ENCODE measurements at places on chromosomes 1 and 21. TPM values are rescaled to one million over a fixed set of nuclear protein-coding genes. Genes with fewer than 3 reads are reported as not detected.

GRCh38 chr1:37926038-37926924, 20.6 kb downstream of the INPP5B start:
- no peak for DNase-seq

The EVA1B gene
- total RNA-seq: 20.9 TPM

The LCK gene
- total RNA-seq: 1.3 TPM

The NR1I3 gene
- not detected for total RNA-seq

DNA sequence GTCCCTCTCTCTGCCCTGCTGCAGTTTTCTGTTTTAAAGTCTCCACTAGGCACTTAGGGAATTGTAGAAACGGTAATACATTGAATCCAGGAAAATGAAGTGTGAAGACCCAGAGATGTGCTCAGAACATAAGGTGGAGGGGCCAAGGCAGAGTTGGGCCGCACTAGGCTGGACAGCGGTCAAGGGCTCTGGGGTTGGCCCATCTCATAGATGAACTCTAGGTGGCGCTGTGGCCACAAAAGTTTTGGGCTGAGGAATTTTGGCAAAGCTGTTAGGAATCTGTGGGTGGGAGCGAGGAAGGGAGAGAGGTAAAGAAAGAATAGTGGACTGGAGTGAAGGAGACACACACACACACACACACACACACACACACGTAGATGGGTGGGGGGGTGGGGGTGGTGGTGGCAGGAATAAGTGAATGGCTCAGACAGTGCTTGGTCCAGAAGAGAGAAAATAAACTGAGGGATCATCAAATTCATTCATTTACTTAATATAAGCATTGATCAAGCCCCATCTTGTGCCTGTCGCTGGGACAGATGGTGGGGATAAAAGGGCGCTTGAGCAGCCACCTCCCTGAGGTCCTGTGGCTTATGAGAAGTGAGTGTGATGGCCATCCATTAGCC, 258.5 kb downstream of the TRABD2B start:
- no peak for DNase-seq

DNA sequence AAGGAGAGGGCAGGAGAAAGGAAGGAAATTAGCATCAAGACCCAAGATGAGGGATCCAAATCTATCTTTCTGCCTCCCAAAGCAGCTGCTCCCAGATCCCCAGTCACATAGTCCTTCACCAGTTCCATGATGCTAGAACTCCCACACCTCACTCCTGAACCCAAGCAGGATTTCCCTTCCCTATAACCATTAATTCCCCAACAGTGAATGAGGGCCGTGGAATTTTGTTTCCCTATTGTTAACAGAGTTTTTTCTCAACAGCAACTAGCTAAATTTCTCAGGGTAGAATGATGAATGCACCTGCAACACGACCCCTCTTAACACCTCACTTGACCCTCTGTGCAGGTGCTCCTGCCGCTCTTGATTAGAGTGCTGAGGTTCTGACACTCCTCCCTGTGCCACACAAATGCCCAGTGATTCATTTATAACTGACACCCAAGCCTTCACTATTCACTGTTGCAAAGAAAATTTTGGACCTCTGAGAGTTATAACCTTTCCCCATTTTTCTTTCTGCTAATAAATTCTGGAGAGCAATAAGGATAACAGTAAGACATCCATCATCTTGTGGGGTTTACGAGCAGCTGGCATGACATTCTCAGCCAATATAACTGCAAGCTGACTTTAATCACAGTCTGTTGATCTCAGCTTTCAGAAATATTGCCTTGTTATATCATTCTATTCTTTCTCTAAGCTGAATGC, 25.4 kb upstream of the NPL start:
- DNase-seq: no peak

- no peak for DNase-seq
Observed at GRCh38 chr1:38454749-38455441, 404.7 kb downstream of the RRAGC start.

GRCh38 chr1:97101509-97101908, 379.9 kb downstream of the PTBP2 start:
- DNase-seq: no peak

GRCh38 chr1:30029677-30030076, 693.7 kb downstream of the MATN1 start:
- no peak for DNase-seq

- no peak for DNase-seq
Observed at GRCh38 chr21:18089786-18090185, 154.8 kb upstream of the CHODL start.

DNA sequence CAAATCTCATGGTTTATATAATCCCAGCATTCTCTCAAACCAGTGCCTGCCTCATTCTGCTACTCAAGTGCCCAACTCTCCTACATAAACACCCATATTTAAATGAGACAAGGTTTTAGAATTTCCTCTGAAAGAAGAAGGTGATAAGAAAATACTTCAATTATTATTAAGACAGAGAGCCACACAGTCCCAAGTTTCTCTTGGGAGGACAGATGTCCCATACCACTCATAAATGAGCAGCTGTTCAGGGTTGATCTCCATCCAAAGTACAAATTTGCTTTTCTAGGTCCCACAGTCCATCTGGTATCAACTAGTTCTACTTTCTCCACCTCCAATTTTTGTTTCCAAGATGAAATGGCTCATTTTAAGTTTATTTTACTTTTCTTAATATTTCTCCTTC, 11.3 kb downstream of the DCAF8 start:
- DNase-seq: no peak

The CD48 gene
- total RNA-seq: 1.5 TPM

DNA sequence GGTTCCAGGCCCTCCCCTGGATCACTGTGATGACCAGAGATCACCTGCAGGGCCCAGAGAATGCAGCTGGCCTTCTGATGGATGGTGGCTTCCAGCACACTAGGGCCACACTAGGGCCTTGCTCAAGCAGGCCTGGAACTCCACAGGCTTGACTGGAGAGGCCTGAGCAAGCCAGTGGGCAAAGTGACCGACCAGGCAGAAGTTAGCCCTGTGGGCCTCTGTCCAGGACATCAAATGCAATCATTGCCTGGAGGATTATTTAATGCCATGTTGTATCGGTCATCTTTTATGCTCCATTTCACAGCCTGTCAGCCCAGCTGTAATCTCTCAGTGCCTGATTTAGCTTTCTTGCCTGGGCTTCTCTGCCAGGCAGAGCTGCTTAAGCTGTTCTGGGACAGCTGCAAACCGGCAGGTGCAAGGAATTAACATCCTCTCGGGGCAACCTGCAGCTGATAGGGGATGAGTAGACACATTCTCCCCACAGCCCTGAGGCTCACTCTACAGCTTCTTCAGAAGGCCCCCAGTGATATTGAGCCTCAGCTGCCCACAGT, 17.7 kb downstream of the NENF start:
- no peak for DNase-seq

The LAPTM5 gene
- 76.8 TPM for total RNA-seq

- no peak for DNase-seq
Observed at GRCh38 chr1:164604541-164604940, 45.6 kb downstream of the PBX1 start.

DNA sequence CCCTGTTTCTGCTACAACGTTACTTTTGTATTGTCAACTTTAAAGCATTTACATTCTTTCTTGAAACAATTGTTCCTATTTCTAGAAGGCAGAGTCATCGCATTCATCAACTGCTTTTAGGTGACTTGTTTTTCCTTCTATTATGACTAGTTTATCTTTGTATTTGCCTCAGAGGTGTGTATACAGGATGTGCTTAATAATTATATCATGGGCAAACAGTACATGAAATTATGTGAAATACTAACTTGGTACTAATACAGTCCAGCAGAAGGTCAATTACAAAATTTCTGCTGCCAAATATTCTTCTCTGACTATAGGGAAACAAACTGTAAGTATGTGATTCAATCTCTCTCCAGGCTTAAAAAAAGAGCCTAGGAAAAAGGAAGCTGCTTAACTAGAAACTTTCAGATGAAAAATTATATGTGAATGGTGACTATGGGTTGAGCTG, 101.6 kb downstream of the C4BPA start:
- no peak for DNase-seq

- no peak for DNase-seq
Observed at GRCh38 chr1:209838537-209838936, 10.8 kb downstream of the UTP25 start.

GRCh38 chr1:230542054-230542453, 100.2 kb upstream of the COG2 start:
- DNase-seq: no peak

GRCh38 chr21:16585896-16586295, 856.1 kb downstream of the USP25 start:
- no peak for DNase-seq

DNA sequence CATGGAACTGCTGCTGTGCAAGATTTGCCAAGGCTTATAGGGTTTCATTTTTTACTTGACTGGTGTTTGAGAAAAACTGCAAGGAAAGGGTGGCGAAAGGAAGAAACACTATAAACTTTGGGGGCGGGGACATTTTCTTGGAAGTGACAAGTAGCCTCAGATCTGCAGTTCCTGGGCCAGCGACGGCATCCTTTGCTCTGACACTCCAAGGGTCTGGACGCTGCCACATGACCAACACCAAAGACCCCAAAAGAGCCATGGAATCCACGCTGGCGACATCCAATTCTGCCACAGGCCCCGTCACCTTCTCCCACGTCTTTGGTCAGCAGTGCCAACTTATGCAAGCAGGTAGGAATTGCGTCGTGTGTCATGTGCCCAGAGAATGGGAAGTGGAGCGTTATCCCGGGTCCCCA, 193.4 kb downstream of the PRDM2 start:
- DNase-seq: no peak

DNA sequence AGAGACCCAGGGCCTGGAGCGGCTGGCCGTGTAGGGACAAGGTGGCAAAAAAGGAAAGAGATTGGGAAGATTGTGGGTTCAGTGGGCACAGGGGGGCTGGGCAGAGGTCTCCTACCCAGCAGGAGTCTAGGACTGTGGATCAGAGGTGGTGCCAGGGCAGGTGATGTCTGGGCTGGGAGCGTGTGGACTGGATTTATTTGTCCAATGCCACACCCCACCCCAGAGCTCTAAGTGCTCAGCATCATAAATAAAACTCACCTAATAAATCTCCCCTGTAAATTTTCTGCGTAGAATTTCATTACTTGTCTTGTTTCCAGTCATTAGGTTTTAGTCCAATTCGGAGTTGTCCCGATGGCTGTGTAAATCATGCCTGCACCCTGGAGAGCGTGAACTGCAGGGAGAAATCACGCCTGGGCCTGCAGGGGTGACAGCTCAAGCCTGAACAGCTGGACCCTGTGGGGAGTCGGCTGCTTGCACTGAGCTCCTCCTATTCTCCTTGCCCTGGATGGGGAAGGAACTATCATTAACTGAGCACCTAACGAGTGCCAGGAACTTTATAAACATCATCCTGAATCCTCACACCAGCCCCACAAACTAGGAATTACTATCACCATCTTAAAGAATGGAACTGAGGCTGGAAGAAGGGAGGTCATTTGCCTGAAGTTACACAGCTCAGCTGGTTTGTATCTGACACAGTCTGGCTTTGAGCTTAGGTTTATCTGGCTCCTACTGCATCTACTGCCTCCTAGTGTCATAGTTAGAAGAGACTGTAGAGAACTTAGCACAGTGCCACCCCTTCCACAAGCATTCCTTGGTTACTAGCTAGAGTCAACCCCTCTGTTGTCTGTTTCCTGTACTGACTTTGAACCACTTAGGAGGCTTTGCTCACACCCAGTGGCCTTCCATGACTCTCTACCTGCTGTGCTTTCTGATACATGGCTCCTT, 25.0 kb upstream of the POU3F1 start:
- DNase-seq: no peak

DNA sequence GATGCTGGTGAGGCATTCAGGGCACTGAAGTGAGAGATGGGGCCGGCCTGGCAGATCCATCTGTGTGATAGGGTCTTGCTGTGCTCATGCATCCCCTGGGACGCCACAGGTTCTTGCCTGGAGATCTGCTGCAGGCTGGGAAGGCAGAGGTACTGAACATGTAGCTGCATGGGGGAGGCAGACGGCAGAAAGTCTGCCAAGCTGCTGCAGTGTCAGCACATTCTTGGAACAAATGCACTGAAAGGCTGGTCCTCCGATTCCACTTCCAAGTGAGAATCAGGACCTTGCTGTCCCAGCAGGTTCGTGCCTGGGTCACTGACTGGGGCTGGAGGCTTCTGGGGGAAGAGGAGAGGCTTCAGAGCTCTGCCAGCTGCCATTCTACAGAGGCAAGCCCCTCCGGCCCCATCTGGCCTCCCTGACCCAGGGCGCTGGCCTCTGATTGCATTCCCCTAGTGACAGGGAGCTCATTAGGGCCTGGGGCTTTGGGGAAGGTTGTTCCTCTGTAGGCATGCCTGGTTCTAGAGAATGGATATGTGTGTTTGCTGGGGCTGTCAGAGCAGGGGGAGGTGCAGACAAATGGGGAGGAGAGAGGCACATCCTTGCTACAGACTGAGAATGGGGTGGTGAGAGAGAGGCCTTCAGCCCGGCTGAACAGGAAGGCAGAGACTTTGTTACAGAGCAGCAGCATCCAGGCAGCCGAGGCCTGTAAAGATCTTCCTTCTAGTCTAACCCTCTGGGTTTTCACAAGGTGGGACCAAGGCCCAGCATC, 174.0 kb downstream of the TRABD2B start:
- no peak for DNase-seq

DNA sequence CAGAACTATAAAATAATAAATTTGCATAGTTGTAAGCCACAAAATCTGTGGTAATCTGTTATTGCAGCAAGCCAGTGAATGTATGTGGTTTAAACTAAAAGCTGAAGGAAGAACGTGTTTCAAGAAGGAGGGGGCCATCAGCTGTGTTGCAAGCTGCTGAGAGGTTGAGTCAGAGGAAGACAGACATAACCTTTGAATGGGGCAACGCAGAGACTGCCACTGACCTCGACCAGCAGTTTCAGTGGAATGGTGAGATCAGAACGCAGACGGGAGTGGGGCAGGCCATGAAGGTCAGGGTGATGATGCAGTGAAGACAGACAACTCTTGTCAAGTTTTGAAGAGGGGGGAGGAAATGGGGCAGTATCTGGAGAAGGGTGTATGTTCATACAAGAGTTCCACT, 23.2 kb upstream of the QSOX1 start:
- no peak for DNase-seq

GRCh38 chr21:24895885-24896734, 711.2 kb downstream of the MRPL39 start:
- no peak for DNase-seq

- DNase-seq: no peak
Observed at GRCh38 chr21:33881689-33882440, 33.7 kb downstream of the ATP5PO start.

The NBPF14 gene
- total RNA-seq: 24.6 TPM

- DNase-seq: no peak
Observed at GRCh38 chr1:78690516-78690915, 40.9 kb downstream of the IFI44 start.
